B cell (primary cell): ENCODE measurements at places on chromosomes 7 and 10. TPM values are rescaled to one million over a fixed set of nuclear protein-coding genes. Genes with fewer than 3 reads are reported as not detected.

GRCh38 chr10:44306147-44306710 lies 78.7 kb downstream of the CXCL12 start:
- no peak overlapping the region for H3K4me3 ChIP-seq
- H3K27ac ChIP-seq = no peak overlapping the region
- peaks cover 2% of the 10 kb centered on the region for H3K27me3 ChIP-seq
- DNase-seq = no peak
- peaks cover 5% of the 10 kb centered on the region for H3K4me1 ChIP-seq

DNA sequence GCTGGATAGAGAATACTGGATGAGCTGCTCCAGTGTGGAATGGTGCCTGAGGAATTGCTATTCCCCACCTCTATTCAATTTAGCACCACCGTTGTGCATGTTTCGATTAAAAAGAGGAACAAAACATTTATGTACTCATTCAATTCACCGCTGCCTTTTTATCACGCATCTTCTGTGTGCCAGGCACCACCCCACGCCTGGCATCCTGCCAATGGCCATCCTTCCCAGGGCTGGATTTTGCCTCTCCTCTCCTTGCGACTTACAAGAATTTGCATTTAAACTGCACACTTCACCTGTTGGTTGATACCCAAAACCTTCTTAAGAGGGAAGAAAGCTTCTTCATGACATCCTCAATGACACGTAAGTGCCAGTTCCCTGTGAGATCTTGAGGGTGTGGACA lies 110.2 kb upstream of the DPP6 start:
- H3K4me1 ChIP-seq = no peaks in the 10 kb centered on the region
- H3K27ac ChIP-seq = no peak overlapping the region
- DNase-seq = no peak
- H3K4me3 ChIP-seq = no peak overlapping the region
- no peaks in the 10 kb centered on the region for H3K36me3 ChIP-seq
- no peaks in the 10 kb centered on the region for H3K27me3 ChIP-seq

GRCh38 chr7:123148813-123149212 lies 51.0 kb downstream of the SLC13A1 start:
- DNase-seq = no peak
- H3K36me3 ChIP-seq = no peaks in the 10 kb centered on the region
- H3K4me1 ChIP-seq = no peaks in the 10 kb centered on the region

Gene ZSCAN25
- 11.8 and 14.7 TPM in 2 replicates for polyA plus RNA-seq

Gene ANKRD22
- polyA plus RNA-seq = 0.09 TPM in 1 of 2 replicates, not detected in the other
